ENCODE measurements at places on chromosomes 7 and 10.

DNA sequence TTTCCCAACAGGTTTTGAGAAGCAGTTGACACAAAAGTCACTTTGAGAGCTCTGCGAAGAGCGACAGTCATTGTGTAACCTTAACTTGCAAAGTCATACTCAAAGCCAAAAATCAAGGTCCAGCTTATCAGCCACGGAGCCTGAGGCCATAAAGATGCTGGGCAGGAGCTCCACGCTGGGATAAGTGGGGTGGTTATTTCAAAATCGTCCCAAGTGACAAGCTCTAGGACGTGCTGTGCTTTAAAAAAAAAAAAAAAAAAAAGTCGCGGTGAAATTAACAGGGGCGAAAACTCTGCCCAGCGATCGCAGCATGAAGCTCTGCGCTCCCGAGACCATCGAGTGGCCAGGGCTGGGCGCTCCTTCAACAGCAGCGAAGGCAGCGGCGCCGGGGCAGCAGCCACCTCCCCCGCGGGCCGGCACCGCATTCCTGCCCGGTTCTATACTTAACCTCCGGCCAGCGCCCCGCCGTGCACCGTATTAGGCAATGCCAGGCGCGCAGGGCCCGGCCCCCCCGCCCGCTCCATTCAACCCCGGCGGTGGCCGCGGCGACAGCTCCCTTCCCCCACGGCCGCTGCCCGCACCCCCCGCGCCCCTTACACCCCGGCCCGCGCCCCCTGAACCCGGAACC is 657 bp downstream of the HACD1 start:
- peak; percentile 66 for DNase-seq

DNA sequence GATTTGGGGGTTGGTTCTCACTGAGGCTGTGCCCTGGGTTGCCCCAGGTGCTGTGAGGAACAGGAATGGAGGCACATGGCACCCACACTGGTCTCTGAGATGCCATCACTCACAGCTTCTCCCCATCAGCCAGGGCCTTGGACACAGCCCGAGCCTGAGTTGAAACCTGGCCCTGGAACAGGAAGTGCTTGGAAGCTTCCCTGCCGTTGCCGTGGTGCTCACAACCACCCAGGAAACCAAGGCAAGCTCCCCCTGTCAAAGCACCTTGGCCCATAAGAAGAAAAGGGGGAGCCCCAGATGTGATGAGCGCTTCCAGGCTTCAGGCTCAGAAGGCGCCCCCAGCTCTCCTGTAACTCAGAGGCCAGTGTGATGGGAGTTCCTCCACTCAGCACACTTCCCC is at the start of gene BTBD16:
Gene BTBD16, plus strand, starts transcription at position 221 of the 400 bp plus-strand sequence. CDS start 3,786 bp downstream, outside the sequence.
- no peak for DNase-seq

DNA sequence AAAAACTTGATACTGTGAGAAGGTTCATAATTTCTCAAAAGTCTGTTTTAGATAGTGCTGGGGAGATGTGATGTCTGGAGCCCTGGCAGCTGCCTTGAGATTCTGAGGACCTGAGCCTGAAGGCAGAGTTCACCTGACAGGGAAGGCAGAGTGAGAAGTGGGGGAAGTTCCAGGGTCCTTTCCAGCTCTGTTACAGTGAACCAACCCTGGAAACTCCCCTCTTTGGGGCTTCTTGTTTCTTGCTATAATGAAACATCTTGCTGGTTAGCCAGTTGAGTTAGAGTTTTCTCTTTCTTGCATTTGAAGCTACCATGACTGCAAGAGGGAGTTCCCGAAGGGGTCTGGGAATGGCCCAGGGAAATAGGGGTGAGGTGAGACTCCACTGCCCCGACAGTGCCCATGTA is 158.9 kb upstream of the TNRC18 start:
- no peak for DNase-seq

DNA sequence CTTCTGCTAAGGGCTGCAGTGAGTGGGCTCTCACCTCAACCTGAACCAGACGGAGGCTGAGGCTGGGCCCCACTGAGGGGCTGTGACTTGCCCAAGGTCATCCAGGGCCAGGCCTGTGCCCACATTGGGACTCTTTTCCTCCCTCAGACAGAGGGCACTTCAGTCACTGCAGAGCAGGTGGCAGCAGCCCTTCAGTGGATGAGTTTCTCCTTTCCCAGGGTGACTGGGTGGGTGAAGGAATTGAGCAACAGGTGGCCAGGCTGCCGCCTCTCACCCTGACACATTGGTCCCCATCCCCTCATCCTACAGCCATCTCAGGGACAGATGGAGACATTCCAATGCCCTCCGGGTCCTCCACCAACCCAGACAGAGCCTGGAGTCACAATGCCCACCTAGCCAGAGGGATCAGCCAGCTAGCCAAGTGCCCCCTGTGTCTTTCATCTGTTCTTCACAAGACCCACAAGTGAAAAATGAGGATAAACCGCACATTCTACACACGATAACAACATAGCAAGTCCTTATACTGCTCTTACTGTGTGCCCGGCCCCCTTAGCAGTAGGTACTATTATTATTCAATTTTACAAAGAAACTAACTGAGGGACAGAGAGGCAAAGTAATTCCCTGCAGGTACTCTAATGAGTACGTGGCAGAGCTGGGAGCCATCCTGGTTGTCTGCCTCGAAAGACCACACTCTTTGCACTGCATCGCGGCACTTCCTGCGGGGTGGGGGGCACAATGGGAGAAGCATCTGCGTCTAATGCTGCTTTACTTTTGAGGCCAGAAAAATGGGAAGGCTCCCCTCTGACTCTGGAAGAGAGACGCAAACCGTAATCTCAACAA is 1.7 kb upstream of the SLC18A3 start:
- DNase-seq = no peak

GRCh38 chr10:69043931-69044531 is 43.9 kb upstream of the SRGN start:
- no peak for DNase-seq

DNA sequence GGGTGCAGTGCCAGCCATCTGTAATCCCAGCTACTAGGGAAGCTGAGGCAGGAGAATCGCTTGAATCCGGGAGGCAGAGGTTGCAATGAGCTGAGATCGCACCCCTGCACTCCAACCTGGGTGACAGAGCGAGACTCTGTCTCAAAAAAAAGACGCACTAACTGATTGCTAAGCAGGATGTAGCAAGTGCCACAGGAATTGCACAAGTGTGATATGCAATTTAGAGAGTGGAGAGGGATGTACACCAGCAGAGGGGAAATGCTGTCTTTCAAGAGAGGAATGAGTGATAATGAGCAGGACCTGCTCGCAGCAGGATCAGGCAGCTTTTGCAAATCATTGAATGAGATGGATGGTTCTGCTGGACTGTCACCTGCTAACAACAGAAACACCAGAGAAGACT is 13.3 kb upstream of the SLC16A12 start:
- DNase-seq = no peak

DNA sequence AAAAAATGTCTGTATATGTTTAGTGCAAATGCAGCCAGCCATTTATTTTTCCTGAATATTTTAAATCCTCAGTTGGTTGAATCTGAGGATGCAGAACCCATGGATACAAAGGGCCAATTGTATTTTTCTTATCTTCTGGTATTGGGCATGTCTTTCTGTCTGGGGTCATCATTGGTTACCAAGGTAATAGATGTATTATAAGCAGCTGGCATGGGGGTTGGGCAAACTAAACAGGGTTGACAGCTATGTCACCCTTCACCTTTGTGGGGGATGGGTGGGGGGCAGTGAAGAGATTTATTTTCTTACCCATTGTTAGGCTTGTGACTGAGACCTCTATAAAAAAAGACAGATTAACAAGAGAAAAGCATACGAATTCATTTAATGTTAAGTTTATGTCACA is 38.8 kb downstream of the CDHR3 start:
- no peak for DNase-seq
